Glomerular endothelial cell (primary cell): ENCODE measurements at places on chromosomes 11 and 22. TPM values are rescaled to one million over a fixed set of nuclear protein-coding genes. Genes with fewer than 3 reads are reported as not detected.

Gene NCAM1
- total RNA-seq, result 1.8 and 8.3 TPM in 2 replicates

Gene RTN4RL2
- total RNA-seq, result 0.23 and 1.5 TPM in 2 replicates

DNA sequence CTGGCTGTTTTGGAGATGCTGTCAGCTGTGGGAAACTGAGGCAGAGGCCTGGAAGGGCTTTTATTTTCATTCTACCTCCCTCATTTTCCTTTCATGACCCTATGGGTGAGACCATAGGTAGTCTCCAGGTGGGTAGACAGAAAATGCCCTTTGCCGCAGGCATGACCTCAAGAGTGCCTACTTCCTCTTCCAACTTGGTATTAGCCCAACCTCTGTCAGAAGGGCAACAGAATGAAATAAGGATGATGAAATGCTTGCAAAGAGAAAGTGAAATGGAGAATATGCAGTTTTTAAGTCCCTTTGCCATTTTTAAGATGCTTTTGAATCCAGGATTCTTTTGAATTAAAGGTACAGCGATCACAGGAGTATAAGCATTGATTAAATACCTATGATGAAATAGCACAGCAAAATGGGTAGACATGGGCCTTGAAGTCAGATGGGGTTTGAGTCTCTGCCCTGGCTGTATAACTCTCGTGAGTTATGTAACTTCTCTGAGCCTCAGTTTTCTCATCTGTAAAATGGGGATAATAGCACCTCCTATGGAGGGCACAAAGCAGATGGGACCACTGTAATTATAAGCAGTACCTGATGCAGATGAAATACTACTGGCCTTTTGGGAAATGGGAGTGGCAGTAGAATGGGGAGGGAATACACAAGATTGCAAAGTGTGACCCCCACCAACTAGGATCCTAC, 3.7 kb downstream of the ASPHD2 start:
- DNase-seq, result no peak

- no peak for DNase-seq
Measured at GRCh38 chr11:41377709-41378394, 81.6 kb downstream of the LRRC4C start.

DNA sequence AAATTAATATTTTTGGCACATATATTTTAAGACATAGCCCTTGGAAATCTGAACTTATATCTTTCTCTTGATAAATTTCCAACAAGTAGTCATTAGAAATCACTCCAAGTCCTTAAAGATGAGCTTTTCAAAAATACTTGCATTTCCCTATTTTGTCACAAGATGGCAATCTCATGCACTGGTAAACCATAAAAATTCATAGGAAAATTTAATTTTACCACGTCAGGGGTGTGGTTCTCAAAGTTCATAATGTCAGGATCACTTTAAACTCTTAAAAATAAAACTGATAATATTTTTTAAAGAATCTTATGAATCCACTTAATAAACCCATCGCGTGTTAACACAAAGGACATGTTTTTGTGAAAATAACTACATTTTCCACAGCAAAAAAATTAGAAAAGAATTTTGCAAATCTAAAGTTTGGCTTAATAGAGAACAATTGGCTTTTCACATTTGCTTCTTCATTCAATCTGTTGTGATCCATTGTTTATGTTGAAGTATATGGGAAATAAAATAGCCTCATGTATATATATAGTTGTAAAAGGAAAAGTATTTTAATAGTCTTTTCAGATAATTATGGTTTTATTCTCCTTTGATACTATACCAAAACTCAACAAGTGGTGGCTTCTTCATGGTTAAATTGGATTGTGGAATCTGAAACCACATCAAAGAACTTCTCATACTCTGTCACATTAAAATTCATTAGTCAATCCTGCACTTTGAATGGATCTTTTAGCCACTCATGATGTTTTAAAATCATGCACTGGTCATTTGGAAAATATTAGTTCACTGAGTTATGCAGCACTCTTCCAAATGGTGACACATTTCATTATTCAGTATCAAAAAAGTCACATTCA, 169.1 kb downstream of the CADM1 start:
- DNase-seq, result peak; percentile 18

Gene CLDN5
- 1,303 and 1,795 TPM in 2 replicates for total RNA-seq

DNA sequence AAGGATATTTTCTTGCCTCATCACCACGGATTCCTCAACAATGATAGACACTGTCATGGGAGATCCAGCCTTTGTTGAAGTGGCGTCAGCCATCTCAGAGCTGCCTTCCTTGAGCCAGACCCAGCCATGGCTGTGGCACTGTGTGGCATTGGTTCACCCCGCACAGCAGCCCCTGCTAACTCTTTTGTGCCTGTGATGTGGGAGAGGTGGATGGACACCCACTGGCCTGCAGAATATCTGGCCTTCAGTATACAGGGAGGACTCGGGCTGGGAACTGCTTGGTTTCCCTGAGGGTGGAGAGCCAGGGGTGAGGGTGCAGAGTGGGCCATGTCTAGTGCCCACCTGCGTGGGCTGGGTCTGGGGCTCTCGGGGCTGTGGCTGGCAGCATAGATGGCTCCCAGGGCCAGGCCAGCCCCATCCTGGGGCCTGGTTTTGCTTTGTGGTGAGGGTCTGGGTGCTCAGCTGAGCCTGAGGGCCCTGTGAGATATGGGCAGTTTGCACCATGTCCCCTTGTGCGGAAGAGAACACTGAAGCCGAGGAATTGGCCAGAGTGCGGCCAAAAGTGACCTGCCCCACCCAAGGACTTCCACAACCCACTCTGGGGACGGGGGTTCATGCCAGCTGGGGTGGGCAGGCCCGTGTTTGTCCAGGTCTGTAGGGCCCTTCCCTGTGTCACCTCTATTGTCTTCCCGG, 6.1 kb downstream of the CLDN5 start:
- no peak for DNase-seq

Gene TSSK2
- total RNA-seq, result not detected in 2 replicates

Gene MMP13
- not detected in 2 replicates for total RNA-seq
